ENCODE measurements at places on chromosomes 13 and 19.

DNA sequence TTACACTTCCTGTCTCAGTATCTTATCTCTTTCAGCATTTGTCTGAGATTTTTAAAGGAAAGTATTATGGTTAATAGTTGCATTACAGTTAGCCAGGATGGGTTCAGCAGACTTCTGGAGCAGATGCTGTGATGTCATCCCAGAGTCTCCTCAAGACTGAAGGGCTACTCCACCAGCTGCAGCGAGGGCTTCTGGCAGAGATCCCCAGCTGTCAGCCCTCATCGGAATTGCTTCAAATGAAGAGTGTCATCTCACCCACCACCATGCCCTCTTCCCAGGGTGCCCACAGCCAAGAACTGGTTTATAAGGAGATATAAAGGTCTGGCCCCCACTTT is 84.4 kb downstream of the FAM216B start:
- no peak for DNase-seq

GRCh38 chr13:56501750-56502149 is 639.0 kb upstream of the PRR20A start:
- DNase-seq: no peak

DNA sequence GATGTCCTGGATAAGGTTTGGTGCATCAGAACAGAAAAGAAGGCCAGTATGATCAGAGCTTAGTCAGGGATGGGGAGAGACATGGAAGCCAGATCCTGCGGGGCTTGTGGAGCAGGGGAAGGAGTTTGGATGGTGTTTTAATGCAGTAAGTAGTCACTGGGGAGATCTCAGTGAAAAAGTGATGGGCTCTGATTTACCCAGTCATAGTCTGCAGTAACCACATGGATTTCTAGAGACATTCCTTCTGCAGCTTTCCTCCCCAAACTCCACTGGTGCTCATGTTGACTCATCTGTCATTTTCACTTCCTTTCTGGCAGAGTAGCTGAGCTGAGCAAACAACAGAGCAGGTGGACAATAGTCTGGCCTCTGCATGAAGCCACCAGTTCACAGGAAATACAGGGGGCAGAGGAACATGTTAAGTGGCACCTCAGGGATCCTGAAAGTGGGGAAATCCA is 144.1 kb downstream of the DPF1 start:
- peak; percentile 93 for DNase-seq

DNA sequence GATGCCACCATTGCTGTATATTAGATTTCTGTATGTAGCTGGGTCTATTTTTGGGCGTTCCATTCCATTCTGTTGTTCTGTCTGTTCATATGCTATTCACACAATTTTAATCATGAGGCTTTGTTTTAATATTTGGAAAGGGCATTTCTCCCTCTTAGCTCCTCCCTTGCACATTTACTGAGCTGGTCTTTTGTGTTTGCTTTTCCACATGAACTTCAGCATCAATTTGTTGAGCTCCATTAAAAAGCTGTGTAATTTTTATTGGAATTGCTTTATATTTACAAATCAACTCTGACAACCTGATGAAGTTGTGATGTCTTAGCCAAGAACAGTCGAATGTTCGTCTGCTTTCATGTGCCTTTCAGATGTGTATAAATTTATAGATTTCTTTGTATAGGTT is 14.0 kb downstream of the WASF3 start:
- DNase-seq: no peak

GRCh38 chr19:16112778-16113177 is 1.1 kb downstream of the RAB8A start:
- no peak for DNase-seq

GRCh38 chr19:40453151-40453735 is 9.1 kb upstream of the SERTAD3 start:
- DNase-seq: no peak

- DNase-seq: peak; percentile 43
These were observed 2.0 kb downstream of the PTBP1 start for GRCh38 chr19:799076-799881.

- DNase-seq: peak; percentile 80
These were observed 8.8 kb downstream of the ALOX5AP start for GRCh38 chr13:30744056-30744680.

DNA sequence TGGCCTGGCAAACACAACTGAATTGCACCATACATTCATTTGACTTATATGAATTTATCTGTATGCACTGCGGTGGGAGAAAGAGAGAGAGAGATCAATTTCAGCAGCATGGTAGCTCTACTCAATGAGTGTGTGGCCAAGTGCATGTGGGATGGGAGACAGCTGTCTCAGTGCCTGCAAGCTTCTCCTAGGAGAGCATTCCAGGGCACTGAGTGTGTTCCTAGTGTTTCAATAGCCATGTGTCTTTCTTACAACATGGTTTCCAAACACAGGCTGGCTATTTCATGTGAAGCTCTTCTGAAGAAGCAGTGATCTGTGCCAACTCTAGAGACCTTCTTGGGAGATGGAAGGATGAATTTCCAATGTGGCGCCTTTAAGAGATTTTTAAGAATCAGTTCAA is 43.5 kb downstream of the NEK5 start:
- peak; percentile 35 for DNase-seq

GRCh38 chr19:40251244-40251643 is 24.8 kb upstream of the CCNP start:
- no peak for DNase-seq

GRCh38 chr13:33008946-33009722 is 7.1 kb upstream of the KL start:
- DNase-seq: no peak

DNA sequence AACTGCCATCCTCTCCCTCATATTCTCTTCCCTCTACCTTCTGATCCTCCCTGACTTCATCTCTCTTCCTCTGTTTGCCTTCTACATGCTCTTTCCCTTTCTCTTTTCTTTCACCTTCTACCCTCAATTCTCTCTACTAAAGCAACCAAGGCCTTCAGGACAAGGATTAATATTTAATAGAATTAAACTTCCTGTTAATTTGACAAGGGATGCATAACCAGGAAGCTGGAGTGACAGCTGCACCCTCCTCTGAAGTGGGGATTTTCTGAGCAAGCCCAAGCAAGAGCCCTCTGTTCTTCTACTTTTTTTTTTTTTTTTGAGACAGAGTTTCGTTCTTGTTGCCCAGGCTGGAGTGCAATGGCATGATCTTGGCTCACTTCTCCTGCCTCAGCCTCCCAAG is 63.4 kb upstream of the MED4 start:
- DNase-seq: no peak

DNA sequence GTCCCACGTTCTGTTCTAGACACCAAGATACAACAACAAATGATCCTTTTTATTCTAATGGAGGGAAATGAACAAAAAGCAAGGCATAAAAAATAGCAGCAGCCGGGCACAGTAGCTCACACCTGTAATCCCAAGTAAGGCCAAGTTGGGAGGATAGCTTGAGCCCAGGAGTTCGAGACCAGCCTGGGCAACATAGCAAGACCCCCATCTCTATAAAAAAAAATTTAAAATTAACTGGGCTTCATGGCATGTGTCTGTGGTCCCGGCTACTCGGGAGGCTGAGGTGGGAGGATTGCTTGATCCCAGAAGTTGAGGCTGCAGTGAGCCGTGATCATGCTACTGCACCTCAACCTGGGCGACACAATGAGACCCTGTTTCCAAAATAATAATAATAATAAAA is 1.0 kb downstream of the MIA start:
- DNase-seq: no peak

DNA sequence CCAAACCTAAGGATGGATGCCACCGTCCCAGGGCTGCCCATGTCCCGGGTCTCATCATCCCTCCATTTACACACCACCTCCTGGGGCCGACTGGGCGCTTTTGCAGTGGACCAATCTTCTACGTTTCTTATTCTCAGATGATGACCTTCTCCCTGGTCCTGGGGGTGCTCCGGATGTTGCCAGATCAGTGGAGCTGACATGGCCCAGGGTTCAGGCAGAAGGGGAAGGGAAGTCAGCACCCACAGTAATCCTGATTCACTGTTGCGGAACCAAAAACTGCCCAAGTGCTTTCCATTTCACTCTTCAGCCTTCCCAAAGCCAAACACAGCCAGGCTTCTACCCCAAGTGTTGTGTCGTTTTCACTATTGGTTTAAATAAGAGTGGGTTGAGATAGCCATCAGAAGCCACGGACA is 29.8 kb downstream of the RAB20 start:
- DNase-seq: no peak

- no peak for DNase-seq
These were observed 30.9 kb upstream of the KCTD12 start for GRCh38 chr13:76917095-76917494.

GRCh38 chr19:6556480-6557195 is 25.8 kb downstream of the TNFSF9 start:
- DNase-seq: peak; percentile 36

DNA sequence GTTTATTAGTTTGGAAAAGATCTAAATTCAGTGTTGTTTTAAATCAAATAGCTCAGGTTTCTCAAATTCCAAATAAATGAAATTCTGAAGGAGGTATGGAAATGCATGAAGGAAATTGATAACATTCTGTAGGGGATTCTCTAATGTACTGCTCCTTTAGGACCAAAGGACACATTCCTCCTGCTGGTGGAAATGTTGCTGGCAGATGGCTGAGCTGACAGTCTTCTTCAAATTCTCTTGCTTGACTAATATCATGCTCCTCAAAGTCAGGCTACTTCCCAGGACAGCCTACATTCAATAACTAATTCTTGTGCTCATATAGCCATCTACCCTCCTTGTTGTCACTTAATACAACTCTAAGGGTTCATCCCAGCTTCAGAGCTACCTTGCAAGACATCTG is 1118.5 kb downstream of the PCDH9 start:
- DNase-seq: no peak

Data from HT1080 (cell line).